ENCODE measurements at places on chromosomes 6 and 20.

DNA sequence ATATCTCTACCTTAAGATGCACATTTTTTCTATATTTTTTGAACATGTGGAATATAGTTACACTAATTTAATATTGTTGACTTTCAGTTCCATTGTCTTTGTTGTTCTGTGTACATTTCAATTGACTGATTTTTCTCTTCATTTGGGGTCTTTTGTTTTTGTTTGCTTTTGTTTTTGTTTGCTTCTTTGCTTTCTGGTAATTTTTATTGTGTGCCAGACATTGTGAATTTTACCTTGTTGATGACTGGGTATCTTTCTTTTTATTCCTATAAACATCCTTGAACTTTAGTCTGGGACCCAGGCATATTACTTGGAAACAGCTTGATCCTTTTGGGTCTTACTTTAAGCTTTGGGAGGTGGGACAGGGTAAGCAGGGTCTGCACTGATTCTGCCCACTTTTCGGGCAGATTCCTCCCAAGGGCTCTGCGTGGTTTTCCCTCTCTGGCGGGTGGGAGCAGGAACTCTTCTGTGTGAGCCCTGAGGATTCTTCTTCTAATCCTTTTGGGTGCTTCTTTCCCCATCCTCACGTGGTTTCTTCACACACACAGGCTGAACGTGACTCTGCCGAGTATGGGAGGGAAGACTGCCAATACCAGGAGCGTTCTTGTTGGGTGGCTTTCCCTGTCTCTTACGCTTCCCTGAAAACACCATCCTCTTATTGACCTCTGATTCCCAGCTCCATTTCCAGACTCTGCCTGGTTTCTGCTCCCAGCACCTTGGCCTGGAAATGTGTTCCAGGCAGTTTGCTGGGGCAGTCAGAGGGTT is 200.5 kb downstream of the ARID1B start:
- DNase-seq: no peak

DNA sequence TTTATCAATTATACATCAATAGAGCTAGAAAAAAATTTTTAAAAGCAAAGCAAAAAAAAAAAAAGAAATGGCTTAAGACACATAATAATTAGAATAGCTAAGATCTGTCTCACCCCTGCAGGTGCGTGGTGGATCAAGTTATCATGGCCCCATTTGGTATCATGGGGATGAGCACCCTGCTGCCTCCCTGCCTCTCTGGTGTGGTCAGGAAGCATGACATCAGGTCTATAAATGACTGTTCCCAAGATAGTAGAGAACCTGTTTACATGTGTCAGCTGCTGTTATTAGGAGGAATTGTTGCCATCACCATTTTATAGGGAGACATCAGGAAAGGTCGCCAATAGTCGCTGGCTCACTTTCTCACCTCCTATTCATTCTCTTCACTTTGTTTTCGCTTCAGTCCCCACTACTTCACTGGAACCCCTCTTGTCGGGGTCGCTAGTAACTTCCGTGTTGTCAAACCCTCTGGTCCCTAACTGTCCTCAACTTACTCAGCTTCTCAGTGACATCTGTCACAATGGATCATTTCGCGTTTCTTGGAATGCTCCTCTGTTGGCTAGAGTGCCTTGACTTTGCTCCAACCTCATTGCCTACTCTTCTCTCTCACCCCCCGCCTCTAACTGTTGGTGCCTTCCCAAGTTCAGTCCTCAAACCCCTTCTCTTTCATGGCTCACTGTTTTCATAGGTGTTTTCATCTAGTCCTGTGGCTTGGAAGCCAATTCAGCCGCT is 4.7 kb downstream of the DNTTIP1 start:
- no peak for DNase-seq

GRCh38 chr6:131784561-131784960 is 23.3 kb upstream of the ENPP1 start:
- DNase-seq: no peak

GRCh38 chr6:133236932-133237331 is 4.2 kb upstream of the EYA4 start:
- DNase-seq: no peak

- DNase-seq: peak; percentile 39
Observed at GRCh38 chr20:35698298-35699126, 640 bp downstream of the NFS1 start.

DNA sequence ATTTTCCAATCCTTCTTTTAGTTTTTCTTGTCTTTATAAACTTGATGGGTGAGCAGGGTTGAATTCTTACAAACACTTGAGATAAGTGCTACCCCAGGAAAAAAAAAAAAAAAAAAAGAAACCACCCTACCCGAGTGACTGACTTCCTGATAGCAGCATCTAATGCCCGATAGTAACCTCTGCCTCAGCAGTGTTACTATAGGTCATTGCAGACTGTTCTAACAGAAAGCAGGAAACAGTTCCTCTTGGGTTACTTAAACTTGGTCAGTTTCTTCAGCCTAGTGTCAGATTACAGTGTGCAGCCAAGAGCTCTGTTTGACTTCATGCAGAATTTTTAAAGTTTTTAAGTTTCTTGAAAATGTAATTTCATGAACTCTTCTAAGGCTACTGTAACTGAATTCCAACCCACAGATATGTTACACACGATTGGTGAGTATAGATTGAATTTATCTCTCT is 2.1 kb downstream of the MYLIP start:
- DNase-seq: peak; percentile 97

DNA sequence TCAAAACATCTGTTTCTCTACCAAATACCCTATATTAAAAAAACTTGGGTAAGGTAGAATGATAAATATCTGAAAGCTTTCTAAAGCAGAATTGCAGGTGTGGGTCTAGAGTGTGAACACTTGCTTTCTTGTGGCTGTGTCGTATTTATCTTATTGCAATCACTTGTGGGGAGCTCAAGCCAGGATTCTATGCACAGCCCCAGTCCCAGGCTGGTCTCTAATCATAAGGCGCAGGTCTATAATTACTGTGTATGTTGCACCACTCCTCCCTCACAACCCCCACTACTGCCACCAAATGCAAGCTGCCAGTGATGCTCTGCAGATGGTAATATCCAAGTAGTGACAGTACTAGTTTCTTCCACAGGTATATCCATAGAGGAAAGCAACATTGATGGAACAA is 2.2 kb upstream of the E2F3 start:
- no peak for DNase-seq

DNA sequence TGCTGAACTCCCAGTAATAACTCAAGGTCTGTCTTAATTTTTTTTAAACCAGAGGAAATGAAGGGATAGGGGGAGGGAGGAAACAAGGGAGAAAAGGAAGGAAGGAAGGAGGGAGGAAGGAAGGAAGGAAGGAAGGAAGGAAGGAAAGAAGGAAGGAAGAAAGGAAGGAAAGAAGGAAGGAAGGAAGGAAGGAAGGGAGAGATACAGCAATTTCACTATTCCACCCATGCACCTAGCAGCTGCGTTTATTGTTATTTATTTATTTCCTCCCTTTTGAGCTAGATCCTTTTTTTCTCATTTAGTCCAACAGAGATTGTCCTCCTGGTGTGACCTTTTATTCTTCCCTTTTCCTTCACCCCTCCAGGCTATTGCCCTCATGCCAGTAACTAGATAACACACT is 97.6 kb downstream of the PKHD1 start:
- no peak for DNase-seq

DNA sequence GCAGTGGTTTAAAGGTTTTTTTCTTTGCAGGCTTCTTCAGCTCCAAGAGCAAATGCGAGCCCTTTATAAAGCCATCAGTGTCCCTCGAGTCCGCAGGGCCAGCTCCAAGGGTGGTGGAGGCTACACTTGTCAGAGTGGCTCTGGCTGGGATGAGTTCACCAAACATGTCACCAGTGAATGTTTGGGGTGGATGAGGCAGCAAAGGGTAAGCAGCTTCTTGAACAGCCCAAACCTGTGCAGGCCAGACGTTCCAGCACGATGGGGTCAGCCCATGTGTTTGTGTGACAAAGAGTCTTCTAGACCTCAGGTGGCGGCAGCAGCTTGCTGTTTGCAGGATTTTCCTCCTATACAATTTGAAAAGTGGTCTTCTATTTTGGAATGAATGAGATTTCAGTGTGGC is 17.7 kb downstream of the DSP start:
- DNase-seq: no peak

- DNase-seq: peak; percentile 81
Observed at GRCh38 chr6:148464319-148465010, 121.8 kb downstream of the SASH1 start.

DNA sequence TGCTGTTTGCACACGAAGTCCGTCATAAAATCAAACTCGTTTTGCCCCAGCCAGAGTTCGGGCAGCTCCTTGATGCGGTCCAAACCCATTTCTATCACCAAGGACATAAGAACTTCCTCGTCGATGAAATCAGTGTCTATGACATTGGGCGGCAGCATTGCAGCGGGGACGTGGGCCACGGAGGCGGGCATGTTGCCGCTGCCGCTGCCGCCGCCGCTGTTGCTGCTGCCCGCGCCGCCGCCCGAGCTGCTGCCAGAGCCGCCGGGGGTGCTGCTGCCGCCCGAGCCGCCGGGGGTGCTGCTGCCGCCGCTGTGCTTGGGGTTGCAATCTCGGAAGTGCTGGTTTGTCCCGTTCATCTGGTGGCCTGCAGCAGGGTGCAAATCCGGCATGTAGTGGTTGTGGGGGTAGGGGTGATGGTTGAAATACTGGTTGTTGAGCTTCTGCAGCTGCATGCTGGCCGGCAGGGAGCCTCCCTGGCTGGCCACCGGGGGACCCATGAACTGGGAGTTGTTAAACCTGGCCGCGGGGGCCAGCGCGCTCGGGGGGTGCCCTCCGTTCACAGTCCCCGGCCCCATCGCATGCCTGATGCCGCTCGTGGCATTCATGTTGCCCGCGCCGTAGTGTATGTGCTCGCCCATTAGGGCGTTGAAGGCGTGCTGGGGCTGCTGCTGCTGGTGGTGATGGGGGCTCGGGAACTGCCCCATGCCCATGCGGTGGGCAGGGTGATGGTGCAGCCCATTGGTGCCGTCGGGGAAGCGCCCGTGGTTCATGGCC is 1.1 kb downstream of the CITED2 start:
- peak; percentile 80 for DNase-seq

GRCh38 chr6:41801380-41801779 is 13.9 kb downstream of the TOMM6 start:
- peak; percentile 55 for DNase-seq

Data from OCI-M1 (cell line).